T-helper 17 cell (primary cell): ENCODE measurements at places on chromosomes 12 and 14.

GRCh38 chr12:17137396-17137795 lies 531.4 kb upstream of the LMO3 start:
- no peak for DNase-seq

- no peak for DNase-seq
Observed at GRCh38 chr14:80718940-80719339, 222.6 kb downstream of the CEP128 start.

GRCh38 chr12:3717283-3717898 lies 35.5 kb downstream of the CRACR2A start:
- DNase-seq: no peak

DNA sequence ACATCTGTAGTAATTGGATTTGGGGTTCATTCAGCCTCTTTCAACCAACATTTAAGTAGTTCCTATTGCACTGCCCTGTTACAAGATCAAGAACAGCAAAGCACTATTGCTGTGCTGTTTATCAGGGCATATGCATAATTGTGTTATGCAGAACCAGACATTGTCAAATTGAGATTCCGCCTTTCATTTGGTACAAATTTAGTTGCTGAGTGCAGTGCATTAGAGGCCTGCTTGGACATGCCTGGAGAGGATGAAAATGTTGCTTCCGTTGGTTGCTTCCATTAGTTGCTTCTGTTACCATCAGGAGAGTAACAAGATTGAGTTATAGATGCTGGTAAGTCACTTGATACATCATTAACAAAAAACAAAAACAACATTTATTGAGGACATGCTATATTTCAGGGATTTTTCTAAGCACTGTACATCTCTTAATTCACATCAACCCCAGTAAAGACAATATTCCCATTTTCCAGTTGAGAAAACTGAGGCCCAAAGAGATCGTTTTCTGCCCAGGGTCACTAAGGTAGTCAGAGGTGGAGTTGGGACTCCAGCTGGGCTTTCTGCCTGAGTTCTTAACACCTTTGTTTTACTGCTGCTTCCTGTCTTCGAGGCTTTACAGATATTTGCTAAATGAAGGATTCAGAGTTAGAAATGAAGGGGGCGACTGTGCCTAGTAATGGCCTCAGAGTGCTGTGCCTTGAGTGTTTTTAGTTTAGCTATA lies 79.3 kb downstream of the PPP2R5C start:
- no peak for DNase-seq

DNA sequence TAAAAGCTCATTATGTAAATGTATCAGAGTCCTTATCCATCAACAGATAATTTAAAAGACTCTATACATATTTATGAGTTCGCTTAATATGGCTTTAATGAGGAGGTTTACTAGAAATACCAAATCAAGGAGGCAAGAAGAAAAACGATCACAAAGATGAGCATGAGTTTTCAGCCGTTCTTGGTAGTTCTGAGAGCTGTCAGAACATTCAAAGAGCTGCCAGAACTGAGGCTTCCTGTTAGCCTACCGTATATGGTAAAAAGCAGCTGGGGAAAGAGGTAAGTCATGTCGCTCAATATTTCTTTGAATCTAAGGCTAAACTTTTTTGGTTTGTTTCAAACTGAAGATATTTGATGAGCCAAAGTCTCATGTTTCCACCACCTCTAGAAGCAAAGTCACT lies 115.3 kb upstream of the PLXNC1 start:
- DNase-seq: no peak

DNA sequence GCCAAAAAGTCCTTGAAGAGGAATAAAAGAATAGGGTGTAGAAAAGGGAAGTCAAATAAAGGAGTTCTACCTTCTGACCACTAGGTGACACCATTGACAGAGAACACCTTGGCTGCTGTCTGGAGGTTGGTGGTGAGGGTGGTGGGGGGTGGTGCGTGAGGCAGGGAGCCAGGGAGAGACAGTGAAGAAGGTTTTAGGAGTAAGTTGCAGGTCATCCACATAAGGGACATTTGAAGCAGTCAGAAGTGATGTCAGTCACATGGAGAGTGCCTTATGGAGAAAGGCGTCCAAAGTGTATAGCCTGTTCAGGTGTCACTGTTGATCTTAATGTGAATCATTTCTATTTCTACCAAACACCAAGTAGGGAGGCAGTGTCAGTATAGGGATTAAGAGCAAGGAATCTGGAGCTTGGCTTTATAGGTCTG lies 279.3 kb upstream of the DDHD1 start:
- no peak for DNase-seq

DNA sequence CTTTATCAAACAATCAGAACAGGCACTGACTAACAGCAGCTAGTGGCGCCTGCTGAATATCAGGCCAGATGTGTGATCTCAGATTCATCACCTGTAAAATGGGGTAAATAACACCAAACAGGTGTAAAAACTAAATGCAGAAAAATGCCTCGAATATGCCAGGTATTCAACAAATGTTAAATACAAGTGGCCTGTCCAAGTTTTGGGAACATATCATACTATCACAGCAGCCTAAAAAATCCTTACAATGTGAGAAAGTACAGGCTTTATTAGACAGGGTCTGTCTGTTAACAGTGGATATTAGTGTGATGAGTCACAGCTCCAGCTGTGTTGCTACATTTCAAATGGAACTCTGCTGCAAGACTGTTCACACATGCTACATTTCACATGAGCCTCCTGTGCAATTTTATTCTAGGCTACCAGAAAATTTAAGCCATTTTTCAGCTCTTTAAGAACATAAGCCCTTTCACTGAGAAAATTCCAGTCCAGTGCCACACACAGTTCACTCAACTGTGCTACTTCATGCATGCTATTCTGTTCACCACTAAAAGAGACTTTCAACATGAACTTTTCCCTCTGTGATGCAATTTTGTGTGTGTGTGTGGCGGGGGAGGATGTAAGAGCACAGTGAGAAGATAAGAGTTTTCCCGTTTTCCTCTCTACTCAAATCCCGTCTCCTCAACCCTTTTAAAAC lies 56.7 kb downstream of the MSRB3 start:
- DNase-seq: no peak

DNA sequence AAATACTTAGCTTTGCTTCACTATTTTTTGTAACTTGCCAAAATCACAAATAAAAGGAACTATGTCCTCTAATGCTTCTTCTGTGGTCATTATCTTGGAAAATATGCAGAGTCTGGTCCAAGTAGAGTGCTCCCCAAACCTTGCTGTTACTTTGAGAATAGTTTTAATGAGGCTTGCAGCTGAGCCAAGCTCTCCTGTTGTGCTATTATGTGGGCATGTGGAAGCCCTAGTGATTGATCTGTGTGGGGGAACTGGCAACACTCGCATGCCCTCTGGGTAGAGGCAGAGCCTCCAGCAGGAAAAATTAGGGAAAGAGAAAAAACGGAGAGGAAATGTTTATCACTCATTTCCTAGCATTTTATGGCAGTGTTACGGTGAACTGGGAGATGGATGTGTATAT lies 473.1 kb downstream of the EGLN3 start:
- DNase-seq: no peak

GRCh38 chr14:100239211-100239839 lies 381 bp downstream of the YY1 start:
- DNase-seq: peak; percentile 18

- no peak for DNase-seq
Observed at GRCh38 chr14:76007852-76008251, 22.3 kb downstream of the IFT43 start.

- peak; percentile 1 for DNase-seq
Observed at GRCh38 chr12:109735825-109736551, 22.4 kb downstream of the FAM222A start.

DNA sequence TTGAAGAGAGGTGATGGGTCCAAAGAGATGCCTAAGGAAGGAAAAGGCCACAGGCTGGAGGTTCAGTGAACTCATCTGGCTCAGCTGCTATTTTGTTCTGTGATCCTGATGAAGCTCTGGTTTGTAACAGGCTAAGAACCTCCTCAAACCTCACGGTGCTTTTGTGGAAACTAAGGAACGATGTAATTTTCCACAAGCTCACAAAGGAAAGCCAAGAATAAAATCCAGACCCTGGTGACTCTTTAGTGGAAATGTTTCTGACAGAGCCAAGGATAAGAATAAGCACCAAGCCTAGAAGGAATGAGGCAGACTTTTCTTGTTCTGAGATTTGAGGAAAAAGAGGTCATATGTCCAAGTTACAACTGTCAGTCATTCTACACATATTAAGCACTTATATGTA lies 93.6 kb downstream of the SLC24A4 start:
- no peak for DNase-seq

GRCh38 chr14:75333606-75334548 lies 55.2 kb downstream of the FOS start:
- DNase-seq: peak; percentile 38

DNA sequence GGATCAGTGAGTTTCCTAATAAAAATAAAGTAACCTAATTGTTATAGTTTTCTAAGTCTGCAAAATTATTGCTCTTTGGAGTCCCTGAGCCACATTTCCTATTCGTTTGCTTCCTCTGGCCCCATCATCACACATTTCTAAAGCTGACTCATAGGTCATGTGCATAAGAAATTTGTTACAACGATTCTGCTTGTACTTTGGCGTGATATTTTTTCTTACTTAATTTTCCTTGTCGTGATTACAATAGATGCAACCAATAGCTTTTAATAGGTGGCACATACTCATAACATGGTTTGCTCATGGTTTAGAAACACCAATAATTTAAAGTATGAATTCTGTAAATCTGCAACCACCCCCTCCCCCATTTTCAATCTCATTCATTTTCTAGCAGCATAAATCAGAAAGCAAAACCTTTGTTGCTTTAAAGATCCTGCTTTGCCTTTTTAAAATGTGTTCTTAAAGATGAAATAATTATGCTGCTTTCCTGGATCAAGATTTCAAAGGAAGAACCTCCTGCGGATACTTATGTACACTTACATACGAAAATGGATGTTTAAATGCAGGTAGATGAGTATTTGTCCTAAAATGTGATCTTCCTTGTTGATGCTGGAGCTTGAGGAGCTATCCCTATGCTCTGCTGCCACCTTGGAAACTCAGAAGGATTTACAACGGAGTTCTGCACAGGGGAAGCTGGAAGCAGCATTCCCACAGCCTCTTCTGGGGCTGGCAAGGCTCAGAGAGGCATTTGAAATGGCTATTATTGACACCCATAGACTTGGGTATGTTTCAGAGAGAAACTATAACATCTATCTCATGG lies 1.7 kb upstream of the FLRT2 start:
- no peak for DNase-seq

DNA sequence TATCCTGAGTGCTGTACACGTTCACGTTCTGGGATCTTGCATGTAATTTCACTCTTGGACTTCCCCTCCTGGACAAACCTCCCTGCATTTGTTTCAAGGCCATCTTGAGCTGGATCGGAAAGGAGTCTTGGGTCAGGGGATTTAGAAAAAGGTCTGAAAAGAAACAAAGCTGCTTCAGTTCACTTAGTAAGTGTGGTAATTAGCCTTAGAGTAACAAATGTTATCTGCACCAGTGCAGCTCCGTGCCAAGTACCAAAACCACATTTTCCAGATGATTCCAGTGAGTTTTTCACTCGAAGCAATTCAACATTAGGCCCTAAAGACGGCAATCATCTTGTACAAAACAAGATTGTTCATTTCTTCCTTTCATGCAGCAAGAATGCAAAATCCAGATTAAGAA lies 39.4 kb upstream of the ATXN2 start:
- no peak for DNase-seq

DNA sequence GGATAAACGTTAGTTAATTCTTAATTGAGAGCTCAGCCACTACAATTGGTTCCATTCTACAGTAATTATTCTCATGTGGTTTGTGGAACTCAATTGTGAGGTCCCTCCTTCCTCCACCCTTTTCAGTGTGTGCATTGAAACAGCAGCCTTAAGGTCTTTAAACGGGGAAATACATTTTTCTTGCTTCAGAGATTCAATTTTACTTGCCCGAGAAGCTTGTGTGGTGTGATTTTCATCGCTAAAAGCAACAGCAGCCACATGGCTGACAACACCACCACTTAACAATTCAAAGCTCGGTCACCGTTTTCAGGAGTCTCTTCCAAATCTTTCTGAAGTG lies 733 bp upstream of the PPFIBP1 start:
- DNase-seq: no peak

- no peak for DNase-seq
Observed at GRCh38 chr12:117119592-117120198, 20.5 kb upstream of the TESC start.

DNA sequence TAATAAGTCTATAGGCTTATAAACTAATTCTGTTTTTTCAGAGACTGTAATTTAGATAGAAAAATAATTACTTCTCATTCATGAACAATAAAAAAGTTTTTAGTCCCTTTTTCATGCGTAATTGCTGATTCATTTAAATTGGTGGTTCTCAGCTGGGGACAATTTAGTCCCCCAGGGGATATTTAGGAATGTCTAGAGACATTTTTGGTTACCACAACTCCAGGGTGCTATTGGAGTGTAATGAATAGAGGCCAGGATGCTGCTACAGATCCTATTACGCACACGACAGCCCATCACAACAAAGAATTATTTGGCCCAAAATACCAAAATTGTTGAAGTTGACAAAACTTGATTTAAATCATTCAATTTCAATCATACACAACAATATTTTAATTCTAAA lies 22.8 kb upstream of the VCPKMT start:
- DNase-seq: no peak

GRCh38 chr14:79890527-79890926 lies 320.8 kb downstream of the DIO2 start:
- no peak for DNase-seq

GRCh38 chr12:56146492-56147460 lies 5.6 kb upstream of the MYL6B start:
- no peak for DNase-seq

DNA sequence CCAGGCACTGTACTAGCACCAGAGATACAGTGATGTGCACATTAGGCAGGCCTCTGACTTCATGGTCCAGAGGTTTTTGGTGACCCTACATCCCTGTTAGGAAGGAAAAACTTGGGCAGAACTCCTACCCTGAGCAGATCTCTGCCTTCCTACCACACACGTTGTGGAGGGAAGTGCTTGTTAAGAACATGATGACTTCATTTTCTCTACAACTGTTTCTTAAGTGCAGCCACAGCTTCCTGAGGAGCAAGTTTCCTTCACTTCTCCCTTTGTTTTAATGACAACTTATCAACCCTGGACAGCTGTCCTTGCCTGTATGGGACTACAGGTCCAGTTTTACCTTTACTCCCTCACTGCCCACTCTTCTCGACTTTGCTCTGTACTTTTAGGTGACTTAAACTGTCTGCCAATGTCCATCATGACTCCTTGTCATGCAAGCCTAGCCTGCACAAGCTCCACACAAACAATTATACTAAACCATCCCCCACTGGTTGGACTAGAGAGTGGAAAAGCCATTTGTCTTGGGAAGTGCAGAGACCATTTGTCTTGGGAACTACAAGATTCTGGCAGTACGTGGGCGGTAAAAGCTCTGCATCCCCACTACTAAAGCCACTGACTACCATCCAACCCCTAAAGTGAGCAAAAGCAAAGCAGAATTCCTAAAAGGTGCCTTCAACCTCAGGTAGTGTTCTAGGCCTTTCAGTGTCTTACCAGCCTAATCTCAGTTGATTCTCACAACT lies 359.8 kb downstream of the EGLN3 start:
- no peak for DNase-seq
